ENCODE measurements at places on chromosomes 13 and 19.

DNA sequence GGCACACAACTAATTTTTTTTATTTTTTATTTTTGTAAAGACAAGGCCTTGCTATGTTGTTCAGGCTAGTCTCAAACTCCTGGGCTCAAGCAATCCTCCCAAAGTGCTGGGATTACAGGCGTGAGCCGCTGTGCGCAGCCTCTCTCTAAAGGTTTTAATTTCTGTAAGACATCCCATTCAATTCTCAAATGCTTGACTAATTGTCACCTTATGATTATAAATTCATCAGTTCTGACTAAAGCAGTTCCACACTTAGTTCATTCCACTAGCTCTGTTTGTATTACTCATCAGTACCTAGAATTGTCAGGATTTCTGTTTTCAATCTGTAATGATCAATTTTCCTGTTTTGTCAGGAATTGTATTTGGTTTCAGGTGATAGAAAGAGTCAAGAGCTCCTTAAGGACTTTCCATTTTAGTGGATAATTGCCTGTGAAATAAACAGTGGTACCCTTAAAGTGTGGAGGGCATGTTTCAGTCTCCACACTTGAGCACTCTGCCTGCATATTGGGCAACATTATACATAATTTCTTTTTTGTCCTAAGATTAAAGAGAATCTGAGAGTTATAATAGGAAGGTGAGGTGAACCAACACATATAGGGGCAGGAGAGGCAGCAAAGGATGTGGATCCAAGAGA is 27.6 kb downstream of the GPALPP1 start:
- DNase-seq, result no peak

- DNase-seq, result no peak
These were observed 365.0 kb upstream of the NBEA start for GRCh38 chr13:34577051-34577450.

- no peak for DNase-seq
These were observed 11.4 kb downstream of the PTGER1 start for GRCh38 chr19:14463747-14464146.

- peak; percentile 28 for DNase-seq
These were observed 9.0 kb upstream of the MYDGF start for GRCh38 chr19:4678881-4679790.

GRCh38 chr19:38386971-38387549 is 774 bp downstream of the GGN start:
- DNase-seq, result no peak

DNA sequence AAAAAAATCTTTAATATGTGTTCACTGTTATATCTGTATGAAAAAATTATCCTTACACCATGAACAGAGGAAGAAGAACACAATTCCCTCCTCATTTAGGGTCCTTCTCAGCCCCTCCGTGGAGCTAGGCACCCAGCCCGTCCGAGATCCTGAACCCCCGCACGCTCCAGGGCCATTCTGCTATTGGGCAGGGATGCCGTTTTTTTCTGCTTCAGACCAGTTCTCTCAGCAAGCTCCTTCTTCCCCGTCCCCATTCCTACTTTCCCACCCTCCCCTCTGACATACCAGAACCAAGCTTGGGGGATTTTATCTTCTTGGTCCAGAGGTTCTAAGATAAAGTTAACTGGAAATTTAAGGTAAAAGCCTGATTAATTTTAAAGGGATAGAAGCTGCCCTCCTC is 36.2 kb downstream of the ATP12A start:
- no peak for DNase-seq

DNA sequence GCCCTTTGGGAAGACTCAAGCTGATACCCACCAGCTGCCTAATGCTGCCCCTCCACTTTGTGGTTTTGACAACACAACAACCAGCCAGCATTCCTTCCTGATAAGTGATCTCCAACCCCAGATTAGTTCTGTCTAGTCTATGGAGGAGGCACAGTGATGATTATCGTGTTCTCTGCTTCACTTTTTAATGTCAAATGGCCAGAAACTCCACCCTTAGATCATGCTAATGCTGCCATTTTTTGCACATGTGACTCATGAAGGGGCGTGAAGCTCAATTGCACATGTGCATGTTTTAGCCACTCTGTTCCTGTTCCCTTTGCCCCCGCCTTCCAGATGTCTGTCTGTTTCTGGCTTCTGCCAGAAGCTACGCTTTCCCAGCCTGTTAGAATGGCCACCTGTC is 199.8 kb downstream of the COG6 start:
- DNase-seq, result no peak

GRCh38 chr13:103671547-103671946 is 605.3 kb upstream of the SLC10A2 start:
- DNase-seq, result no peak

DNA sequence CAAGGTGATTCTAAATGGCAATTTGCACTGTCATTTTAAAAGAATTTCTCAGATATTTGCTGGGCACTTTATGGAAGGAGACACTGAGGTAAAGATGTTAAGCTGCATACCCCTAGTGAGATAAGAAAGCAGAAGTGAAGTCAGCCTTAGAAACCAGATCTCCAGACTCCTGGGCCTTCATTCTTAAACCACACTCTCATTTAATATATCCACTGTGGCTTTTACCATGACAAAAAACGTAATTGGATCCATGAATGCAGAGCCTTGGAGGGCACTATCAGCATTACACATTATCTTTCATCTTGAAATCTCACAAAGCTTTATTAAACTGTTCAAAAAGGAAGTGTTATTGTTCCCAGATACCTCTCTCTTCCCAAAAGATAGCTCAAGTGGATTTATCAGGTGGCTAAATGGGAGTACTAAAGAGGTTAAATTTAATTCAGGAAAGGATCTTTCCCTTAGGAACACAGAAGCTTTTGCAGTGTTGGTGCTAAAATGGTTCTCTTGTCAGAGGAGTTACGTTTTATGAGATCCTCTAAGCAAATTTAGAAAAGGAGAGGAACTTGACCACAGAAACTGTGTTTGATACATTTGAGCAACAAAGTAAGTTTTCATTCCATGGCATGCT is 1060.4 kb downstream of the EFNB2 start:
- DNase-seq, result no peak

- no peak for DNase-seq
These were observed 295.9 kb downstream of the GPC6 start for GRCh38 chr13:93522501-93522900.

- DNase-seq, result no peak
These were observed 187.3 kb downstream of the ZNF536 start for GRCh38 chr19:30559446-30559845.

DNA sequence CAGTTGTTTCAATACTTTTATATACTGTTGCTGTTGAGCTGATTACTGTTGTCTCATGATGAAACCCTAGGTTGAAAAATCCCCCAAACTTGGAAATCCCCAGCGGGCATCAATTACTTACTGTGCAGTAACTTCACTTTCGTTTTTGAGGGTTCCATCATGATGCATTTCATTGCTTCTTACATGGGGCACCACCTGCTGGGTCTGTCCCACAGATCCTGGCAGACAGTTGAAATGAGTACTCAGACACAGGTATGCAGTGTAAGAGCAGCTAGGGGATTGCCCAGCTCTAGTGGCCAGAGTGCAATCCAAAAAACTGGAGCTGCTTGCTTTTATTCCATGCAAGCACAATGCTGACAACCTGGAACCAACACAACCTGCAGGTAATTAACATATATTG is 132.5 kb upstream of the ZNF91 start:
- DNase-seq, result no peak

- DNase-seq, result no peak
These were observed 22.2 kb downstream of the ABCC4 start for GRCh38 chr13:95279016-95279415.

- no peak for DNase-seq
These were observed 184.1 kb downstream of the RGCC start for GRCh38 chr13:41641429-41641828.

GRCh38 chr19:40191836-40192646 is 815 bp downstream of the MAP3K10 start:
- peak; percentile 13 for DNase-seq

- DNase-seq, result no peak
These were observed 4.0 kb downstream of the PIK3R2 start for GRCh38 chr19:18156841-18157464.

DNA sequence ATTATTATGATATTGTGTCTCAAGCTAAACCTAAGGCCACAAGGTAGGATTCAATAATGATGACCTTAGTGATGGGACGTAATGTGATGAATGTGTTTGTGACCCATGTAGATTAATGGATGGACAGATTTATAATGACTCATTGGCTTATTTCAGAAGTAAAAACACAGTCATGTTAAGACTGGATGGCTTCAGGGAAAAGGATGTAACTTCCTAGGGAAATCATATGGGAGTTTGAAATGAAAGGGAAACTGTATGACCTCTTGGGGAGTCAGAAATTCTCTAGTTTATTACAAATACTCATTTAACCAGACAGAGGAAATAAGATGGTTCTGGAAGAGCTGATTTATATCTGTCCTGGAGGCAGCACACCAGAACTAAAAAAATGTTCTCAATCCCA is 2.9 kb downstream of the EDNRB start:
- no peak for DNase-seq

DNA sequence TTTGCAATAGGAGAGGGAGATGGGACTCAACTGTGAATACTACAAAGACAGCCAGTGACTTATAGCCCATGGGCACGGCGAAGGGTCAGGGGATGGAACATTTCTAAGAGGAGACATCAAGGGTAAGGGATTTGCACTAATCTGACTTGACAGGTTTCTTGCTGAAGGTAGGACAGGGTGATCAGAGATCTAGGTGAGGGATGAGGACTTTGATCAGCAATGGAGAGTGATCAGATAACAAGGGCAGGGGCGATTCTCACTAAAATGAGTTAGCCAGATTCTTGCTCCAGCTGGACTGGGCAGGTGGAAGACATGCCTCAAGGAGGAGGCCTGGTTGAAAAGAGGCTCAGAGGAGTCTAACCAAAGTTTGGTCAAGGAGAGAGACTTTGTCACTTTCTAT is 209.2 kb downstream of the SLC7A1 start:
- no peak for DNase-seq

GRCh38 chr13:107730813-107731212 is 484.5 kb downstream of the LIG4 start:
- no peak for DNase-seq

GRCh38 chr19:34989298-34989697 is 10.8 kb upstream of the GRAMD1A start:
- no peak for DNase-seq

- DNase-seq, result no peak
These were observed 62.4 kb upstream of the GJB6 start for GRCh38 chr13:20294497-20294896.

DNA sequence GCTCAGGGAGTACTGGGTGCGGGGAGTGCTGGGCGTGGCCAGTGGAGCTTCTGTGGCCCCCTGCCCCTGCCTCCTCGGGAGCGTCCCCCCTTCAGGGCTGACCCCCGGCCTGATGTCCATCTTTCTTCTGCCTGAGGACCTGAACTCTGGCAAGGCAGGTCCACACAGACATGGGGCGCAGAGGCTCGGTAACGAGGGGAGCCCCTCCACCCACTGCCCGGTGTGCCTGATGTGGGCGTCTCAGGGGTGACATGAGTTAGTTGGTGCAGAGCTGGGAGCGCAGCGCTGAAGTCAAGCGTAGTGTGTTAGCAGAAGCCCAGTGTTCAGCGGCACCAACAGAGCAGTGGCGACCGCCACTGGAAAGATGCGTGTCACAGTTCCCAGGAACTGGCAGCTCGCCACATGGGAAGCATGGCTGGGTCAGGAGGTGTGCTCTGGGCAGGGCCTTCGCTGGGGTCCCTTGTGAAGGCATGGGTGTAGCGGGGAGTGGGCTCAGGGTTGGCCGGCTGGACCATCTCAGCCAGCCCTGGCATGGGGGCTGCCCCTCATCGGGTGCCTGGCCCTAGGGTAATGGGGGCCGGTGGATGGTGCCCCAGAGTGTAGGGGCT is 11.5 kb downstream of the THOP1 start:
- no peak for DNase-seq

- DNase-seq, result no peak
These were observed 25.6 kb upstream of the CXCL17 start for GRCh38 chr19:42468273-42468796.

DNA sequence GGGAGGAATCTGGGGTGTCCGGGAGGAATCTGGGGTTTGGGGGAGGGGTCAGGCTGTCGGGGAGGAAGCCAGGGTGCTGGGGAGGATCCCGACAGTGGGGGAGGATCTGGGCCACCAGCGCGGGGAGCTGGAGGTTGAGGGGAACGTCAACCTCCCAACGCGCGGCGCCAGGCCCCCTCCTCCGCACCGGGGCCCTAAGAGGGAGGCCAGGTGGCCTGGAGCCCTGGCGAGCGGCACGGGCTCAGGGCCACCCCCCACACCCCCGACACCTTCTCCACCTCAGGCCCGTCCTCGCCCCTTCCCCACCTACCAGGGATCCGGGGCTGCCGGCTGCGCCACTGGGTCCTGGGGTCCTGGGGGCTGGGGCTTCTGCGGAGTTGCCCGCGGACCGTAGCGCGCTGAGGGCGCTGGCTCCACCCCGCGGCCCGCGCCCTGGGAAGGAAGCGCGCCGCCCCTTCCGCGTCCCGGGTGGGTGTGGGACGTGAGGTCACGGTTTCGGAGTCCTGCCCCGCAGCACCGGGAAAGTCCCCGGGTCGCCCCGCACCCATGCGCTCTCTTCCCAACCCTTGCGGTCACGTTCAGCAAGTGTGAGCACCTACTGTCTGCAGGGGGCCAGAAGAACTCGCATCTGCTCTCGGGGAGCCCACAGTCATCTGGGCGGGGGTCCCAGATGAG is at the start of gene TICAM1:
Gene TICAM1 (minus strand): TSS at position 409 of the 675 bp plus-strand sequence. CDS start 13,335 bp downstream, outside the sequence.
- DNase-seq, result peak; percentile 77
